ENCODE measurements at places on chromosomes 12 and 14.

GRCh38 chr12:25639406-25639805 is 86.3 kb upstream of the LMNTD1 start:
- DNase-seq: no peak

- DNase-seq: no peak
Measured at GRCh38 chr12:59874781-59875180, 279.0 kb downstream of the SLC16A7 start.

- peak; percentile 45 for DNase-seq
Measured at GRCh38 chr14:101125719-101126651, 222.5 kb upstream of the RTL1 start.

- DNase-seq: no peak
Measured at GRCh38 chr14:69137416-69137815, 15.5 kb downstream of the DCAF5 start.

DNA sequence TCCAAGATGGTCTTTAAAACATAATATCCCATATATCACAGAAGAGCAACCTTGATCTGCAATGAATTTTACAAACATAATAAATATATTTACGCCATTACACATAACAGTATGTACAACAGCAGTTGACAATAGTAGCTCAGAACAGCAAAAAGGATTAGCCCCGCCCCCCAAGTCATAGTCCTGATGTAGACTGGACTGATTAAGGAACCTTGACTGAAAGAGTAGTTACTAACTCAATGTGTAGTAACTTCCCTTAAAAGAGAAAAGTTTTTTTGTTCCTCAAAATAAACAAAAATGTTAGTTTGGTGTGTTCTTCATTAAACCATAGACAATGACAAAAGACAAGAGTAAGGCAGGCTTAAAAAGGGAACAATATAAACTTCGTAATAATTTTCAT is 44.5 kb downstream of the GTF2A1 start:
- no peak for DNase-seq

DNA sequence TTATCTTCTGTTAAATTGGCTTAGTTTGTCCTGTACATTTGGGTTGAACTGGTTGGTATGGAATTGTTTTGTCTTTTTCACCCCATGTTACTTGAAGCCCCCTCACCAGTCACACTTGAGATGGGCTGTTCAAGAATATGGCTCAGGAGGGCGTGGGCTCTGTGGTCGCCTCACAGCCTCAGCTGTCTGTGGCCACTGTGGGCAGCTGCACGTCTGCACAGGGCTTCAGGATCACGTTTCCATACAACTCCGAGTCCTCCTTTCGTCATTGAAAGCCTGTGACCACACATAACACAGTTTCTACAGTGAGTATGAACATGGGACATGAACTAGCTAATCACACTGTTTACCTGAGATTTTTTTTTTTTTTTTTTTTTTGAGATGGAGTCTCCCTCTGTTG is 81.3 kb downstream of the MOK start:
- no peak for DNase-seq

- DNase-seq: no peak
Measured at GRCh38 chr12:105723066-105723465, 392.6 kb downstream of the C12orf75 start.

DNA sequence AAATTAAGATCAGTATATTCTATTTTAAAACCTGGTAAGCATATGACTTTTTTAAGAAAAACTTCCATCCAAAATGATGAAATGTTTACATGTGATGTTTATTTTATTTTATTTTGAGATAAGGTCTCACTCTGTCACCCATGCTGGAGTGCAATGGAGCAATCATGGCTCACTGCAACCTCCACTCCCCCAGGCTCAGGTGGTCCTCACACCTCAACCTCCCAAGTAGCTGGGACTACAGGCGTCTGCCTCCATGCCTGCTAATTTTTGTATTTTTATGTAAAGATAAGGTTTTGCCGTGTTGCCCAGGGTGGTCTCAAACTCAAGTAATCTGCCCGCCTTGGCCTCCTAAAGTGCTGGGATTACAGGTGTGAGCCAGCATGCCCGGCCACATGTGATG is 141.8 kb downstream of the ZFP36L1 start:
- DNase-seq: peak; percentile 35

DNA sequence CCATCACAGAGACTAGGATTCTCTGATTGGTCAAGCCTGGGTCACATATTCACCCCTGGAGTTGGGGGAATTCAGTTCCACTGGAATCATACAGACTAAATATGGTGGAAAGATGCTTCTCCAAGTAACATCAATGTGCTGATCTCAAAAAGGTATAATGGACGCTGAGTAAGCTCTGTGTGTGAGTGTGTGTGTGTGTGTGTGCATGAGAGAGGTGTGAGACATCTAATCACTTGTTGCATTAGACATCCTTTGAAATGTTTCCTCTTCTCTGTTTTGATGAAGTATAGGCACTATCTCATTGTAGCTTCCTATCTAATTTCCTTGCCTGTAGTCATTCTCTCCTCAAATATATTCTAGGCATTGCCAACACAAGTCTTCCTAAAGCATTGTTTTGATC is 5.0 kb upstream of the RAB3IP start:
- no peak for DNase-seq

DNA sequence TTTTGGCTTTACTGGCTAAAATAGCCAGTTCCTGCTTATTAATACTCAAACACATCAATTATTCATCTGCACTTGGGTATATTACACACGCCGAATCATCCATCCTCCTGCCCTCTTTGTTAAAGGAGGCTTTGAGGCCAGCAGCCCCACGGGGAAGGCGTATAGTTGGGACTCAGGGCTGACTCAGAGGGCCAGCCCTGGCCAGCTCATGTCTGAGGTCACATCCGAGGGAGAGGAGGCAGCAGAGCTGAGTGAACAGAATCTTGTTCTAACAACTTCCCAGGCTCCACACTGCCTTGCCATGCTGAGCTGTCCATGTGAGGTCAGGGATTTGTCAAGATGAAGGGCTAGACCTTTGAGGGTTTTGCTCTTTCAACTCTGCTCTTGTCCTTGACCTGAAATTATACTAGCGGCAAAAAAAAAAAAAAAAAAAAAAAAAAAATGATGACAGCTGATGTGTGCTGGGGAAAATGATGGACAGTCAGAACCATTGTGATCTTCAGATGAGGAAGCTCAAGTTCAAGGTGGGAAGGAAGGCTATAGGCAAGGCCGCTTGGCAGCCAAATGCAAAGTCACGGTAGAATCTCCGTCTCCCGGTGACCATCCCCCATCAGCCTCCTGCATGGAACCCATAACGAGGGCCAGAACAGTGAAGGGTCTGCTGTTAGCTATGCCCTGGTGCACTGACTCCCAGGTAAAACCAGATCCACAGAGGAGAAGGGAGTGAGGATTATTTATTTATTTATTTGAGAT is 12.5 kb upstream of the MARK3 start:
- no peak for DNase-seq

GRCh38 chr14:45559626-45560025 is 306.6 kb upstream of the MIS18BP1 start:
- DNase-seq: no peak

DNA sequence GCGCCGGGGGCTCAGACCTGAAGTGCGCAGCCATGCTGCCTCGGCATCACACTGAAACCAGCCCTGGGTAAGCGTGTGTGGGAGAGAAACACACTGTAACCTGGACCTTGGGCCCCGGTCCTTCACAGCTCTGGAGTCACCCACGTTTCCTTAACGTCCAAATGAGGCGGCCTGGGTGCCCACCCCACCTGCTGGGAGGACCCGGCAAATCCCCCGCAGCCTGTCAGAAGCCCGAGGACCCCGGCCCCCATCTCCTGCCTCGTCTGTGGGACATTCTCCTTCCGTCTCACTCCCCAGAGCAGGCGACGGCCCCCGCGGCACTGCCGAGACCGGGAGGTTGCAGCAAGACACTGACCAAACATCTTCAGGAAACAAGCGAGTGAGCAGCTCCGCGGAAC is 66.5 kb upstream of the GALNT9 start:
- no peak for DNase-seq

GRCh38 chr14:64303471-64303917 is 9.3 kb upstream of the ESR2 start:
- no peak for DNase-seq

DNA sequence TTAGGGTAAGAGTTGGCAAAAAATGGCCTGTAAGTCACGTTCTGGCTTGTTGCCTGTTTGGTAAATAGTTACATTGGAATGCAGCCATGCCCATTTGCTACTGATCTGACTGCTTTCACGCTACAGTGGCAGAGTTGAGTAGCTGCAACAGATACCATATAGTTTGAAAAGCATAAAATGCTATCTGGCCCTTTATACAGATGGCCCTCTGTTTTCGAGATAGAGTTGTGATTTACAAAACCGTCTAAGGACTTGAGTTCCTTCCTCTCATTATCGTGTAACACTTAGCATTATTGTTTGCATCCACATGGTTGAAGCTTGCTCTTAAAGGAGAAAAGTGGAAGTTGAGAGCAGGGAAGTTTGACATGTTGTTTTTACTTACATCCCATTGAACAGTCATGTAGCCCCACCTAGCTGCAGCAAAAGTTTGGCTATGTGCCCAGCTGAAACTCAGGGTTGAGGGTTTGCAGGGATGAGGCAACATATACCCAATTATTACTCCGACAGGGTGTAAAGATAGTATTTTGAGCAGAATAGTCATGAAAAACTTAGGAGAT is 11.3 kb upstream of the SCFD1 start:
- peak; percentile 60 for DNase-seq

DNA sequence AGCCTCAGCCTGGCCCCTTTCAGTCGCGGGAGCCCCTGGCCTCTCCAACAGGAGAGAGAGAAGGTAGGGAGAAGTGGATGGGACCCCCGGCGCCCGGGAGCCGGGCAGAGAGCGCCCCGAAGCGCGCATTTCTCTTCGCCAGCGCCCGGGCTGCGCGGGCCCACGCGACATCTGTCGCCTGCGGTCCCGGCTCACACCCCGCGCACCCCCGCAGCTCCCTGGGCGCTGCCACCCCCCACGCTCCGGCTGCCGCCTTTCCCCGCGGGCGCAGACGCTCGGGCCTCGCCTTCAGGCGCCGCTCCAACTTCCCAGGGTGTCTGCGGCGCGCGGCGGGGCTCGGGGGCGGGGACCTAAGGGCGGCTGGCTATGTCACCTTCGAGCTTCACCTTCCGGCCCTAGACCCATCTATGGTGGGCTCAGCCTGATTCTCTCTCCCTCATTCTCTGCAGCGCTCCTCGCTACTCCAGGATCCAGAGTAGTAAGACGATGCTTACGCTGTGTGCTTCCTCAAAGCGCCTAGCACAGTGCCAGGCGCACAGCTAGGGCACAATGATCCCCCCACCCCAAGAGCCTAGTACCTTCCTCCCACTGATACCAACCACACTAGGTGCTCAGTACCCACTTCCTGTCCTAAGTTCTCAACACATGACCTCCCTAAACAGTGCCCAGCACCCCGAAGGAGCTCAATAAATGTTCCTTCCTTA is 1.6 kb downstream of the HRK start:
- DNase-seq: no peak

DNA sequence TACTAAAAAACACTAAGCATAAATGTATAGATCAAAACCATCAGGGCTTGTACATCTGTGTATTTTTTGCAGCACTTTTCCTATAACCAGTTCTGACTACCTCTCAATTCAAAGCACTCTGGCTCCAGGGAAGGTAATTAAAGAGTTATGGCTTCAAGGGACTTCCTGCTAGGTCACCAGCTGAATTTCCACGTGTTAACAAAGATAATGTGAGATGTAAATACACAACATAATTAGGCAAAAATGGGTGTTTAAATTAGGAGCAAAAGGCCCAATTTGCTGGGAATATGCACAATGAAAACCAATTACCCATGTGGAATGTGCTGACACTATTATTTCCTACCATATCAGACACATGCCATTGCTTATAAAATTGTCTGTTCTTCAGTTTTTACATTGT is 513.4 kb upstream of the FLRT2 start:
- DNase-seq: no peak

- no peak for DNase-seq
Measured at GRCh38 chr14:59159169-59159568, 29.3 kb upstream of the DAAM1 start.

- DNase-seq: no peak
Measured at GRCh38 chr12:107840186-107840585, 65.7 kb downstream of the ASCL4 start.

DNA sequence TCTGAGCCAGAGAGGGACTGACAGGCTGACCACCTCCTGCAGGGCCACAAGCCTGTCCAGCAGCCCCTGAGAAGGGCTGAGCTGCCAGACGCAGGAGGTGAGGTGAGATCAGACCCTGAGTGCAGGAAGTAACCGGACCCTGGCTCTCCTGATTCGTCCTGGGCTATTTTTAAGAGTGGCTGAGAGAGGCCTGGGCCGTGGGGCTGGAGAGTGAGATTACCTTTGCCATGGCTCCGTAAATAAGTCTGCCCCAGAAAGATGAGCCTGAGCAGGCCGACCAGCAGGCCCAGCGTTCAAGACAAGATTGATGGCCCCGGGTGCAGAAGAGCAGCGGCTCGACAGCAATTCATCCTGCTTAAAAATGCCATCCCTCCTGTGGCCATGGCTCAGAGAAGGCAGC is 54.2 kb downstream of the SPTB start:
- DNase-seq: no peak

DNA sequence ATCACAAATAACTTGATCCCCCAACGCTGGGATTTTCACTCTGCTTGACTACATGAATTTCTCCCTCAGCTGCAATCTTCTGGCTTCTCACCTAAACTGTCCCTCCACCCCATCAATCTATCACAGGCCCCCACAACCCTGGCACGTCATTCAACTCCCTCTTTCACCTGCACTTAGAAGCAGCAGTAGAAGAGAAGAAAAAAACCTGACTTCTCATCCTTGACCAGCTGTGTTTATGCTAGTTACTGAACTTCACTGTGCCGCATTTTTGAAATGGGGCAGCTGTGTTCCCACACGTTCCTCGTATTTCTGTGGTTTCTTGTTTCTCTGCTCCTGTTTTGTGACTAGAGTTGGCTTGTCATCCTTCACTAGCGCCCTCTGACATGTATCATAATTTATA is 35.0 kb downstream of the ITPR2 start:
- DNase-seq: no peak

DNA sequence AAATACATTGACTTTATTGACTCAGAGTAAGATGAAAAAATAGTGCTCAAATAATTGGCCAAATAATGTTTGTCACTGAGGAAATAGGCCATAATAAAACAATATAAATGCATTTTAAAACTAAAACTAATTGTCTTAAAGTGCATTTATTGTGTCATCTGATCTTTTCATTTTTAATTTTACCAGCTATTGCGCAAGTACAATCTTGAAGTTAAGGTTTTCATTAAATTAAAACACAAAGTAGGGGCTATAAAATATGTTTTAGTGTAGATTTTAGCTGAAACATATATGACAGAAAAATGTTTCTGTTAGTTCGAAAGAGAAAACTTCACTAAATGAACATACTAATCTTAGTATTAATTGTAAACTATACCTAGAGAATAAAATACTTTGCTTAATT is 832.8 kb downstream of the FSCB start:
- DNase-seq: no peak

DNA sequence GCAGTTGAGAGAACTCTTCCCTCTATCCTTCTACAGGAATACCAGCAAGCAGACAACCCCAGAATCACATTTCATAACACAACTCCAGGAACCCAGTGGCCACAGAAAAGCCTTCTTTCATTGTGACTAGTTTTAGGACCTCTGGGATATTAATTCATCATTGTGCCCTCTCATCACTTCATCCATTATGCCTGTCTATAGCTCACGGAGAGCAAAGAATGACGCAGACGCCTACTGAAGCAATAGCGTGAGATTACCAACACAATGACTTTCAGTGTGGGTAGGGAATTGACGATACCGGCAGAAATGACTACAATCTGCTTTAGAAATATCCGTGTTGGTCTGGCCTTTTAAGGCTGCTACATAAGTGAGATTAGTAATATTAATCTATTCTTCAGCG is 158.1 kb upstream of the FOXG1 start:
- no peak for DNase-seq

- no peak for DNase-seq
Measured at GRCh38 chr12:129901254-129901653, 2.6 kb downstream of the TMEM132D start.
